Stimulated activated CD8-positive, alpha-beta memory T cell treated with anti-CD3 and anti-CD28 coated beads, Interleukin-15, amount 100 ng/mL, for 1 hour (primary cell): ENCODE measurements at places on chromosomes 7 and 10.

DNA sequence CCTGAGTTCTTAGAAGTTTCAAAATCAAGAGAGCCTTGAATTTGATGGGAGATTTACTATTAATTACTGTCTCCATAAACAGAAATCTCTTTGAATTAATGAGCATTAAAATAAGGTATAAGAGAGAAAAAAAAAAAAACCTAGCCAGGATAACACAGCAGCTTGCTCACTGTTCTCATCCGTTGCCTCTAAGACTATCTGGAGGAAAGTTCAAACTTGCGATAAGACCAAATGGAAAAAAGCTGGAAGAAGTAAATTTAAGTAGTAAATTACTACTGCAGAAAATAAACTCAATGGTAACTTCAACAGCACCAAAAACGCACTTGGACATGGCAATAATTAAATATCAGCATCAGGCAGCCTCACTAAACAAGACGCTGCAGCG lies 36.7 kb downstream of the GNA12 start:
- DNase-seq = no peak

DNA sequence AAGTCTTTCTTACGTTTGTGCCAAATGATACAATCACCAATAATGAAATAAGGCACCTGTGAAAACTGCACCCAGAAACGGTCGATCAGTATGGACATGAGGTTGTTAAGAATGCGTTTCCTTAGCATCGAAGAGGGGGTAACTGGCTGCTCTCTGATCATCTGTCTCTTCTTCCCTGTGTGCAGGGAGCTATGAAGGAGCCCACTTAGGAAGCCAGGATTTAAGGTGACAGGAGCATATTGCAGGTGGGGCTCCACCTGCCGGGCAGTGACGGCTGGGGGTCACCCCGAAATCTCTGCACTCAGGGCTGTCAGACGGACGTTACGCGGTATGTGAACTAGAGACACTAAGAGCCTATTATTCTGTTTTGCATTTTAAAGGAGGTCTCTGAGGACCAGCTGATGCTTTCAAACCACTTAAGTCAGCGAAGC lies 64.5 kb downstream of the CARD11 start:
- DNase-seq = no peak

DNA sequence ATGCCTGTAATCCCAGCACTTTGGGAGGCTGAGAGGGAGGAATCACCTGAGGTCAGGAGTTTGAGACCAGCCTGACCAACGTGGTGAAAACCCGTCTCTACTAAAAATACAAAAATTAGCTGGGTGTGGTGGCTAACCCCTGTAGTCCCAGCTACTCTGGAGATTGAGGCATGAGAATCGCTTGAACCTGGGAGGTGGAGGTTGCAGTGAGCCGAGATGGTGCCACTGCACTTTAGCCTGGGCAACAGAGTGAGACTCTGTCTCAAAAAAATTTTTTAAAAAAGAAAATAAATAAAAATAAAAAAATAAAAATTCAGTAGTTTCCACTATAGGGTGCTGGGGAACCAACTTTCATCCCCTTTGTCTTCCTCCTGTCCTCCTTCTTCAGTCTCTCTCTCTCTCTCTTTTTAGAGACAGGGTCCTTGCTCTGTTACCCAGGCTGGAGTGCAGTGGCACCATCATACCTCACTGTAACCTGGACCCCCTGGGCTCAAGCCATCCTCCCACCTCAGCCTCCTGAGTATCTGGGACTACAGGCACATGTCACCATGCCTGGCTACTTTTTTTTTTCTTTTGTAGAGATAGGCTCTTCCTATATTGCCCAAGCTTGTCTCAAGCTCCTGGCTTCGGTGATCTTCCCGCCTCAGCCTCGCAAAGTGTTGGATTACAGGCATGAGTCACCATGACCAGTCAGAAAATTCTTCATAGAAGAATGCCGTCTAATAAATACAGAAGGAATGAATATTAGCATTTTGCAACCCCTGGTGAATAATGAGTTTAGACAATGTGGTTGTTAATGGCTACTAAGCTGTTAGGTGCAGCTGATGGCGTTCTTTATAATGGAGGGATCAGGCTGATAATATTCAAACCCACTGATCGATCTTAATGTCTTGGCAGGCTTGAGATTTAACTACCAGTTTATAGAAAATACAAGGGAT lies 20.6 kb downstream of the RBM20 start:
- DNase-seq = no peak

DNA sequence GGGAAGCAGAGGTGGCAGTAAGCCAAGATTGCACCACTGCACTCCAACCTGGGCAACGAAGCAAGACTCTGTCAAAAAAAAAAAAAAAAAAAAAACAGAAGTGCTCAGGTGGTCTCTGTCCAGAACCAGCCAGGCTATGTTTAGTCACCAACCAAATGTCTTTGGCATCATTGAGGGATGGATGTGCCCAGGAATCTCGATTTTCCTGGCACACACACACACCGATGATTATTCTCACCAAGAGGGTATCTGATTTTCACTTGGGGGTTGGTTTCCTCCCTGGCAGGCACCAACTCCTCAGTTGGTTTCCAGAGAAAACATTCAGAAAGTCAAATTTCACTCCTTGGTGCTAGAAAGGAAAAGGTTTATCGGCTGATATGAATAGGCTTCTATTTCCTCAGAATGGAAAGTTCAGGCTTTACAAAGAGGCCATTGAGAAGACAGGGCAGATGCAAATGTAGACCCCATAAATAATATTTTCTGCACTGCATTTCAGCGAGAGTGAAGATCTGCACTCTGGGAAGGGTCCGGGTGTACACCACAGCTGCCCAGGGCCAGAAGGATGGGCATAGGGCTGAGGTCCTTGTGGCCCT lies 154.8 kb downstream of the TNS3 start:
- DNase-seq = no peak

DNA sequence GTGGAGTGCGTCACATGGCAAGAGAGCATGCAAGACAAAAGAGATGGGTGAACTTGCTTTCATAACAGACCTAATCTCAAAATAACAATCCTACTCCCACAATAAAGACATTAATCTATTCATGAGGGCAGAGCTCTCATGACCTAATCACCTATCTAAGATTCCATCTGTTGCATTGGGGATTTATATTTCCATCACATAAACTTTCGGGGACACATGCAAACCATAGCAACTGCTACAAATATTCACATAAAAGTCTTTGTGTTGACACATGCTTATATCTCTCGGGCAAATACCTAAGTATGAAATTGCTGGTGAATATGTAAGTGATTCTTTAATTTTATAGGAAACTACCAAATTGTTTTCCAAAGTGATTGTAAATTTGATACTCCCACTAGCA lies 16.0 kb upstream of the PNLIPRP1 start:
- no peak for DNase-seq

DNA sequence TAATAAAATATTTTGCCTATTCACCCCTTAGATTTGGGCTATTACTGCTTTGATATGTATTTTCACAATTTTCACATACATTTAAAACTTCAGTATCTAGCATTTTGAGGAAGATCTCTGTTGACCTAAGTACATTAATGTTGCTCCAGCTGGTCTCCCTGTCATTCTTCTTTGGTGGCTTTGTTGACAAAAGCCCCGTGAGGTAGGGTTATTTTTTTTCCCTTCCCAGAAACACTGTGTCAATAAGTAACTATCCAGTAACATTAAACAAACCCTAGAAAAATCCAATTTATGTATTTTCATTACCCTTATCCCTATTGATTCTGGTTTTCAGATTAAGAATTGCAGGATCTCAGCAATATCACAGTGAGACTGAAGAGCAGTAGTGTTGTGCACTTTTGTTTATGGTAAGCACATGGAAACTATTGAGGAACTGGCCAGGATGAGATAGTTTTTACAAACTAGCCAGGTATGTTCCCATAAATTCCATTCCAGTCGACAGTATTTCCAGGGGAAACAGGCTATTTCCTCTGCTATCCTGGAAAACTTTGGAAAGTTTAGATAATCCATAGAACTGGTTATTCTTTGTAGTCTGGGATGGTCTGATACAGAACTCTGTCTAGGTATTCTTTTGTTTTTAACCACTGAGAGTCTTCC lies 198.2 kb downstream of the PON1 start:
- DNase-seq = no peak

- DNase-seq = no peak
Observed at GRCh38 chr10:60425392-60426110, 35.9 kb upstream of the ANK3 start.

DNA sequence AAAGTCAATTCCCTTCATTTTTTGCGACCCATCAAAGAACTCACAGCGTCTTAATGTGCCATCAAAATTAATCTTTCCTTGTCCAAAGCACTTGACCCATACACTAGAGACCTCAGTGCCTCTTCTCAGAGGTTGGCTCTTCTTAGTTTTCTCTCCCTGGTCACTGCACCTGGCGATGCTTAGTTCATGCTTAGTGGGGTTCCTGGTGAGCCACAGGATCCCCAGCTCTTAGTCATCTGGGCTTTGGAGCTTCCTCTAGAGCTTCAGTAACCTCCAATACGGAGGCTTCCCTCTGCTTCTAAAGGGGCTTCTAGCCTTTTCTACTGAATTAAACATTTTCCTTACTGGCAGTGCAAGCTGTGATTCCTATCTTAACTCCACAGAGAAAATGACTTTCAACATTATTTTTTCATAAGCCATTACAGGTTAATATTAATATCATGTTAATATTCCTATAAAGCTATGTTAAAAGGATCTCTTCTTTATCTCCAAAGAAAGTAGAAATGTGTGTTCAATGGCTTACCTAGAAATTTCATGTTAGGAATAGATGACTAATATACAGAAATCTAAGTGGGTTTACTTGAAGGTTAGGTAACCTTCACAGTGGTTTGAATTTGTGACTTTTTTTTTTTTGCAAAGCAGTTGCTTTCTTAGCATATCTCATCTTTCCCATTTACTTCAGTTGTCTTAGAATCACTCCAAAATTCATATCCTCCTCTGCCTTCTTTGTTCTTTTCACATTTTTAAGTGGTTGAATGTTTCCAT lies 295.2 kb downstream of the CAMK1D start:
- DNase-seq = no peak

- no peak for DNase-seq
Observed at GRCh38 chr10:87771871-87772500, 46.0 kb downstream of the ATAD1 start.

GRCh38 chr7:8064828-8065227 lies 96.2 kb downstream of the GLCCI1 start:
- no peak for DNase-seq

GRCh38 chr7:20199015-20199737 lies 18.0 kb downstream of the MACC1 start:
- no peak for DNase-seq

GRCh38 chr7:37027104-37027503 lies 302.8 kb upstream of the AOAH start:
- no peak for DNase-seq

DNA sequence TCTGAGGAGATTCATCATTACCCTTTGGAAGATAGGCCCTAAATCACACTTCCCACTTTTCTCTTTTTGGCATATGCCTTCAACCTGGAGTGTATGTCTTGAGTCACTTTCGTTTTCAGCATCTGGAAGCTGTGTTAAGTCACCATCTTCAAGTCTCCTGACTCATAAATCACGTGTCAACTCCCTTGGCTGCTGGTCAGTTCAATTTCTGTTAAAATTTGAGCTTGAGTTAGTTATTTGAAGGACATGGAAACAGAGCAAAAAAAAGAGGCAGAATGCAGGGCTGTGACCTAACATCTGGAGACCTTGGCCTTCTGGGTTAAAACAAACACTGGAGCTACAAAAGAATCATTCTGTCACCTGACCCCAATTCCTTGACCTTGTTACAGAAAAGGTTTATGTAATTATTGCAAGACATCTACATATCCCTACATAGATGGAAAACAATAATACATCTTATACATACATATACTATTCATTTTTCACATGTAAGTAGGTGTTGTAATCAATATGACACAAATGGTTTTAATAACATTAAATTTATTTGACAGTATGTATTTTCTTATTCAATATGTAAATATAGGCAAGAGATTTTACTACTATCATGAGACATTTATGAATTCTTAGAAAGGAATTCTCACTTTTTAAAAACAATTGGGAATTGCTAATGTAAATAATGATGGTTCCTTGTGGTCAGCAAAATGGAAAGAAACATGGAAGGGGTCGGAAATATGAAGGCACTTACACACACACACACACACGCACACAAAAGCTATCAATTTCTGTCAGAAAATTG lies 169.7 kb upstream of the PHYHIPL start:
- no peak for DNase-seq

DNA sequence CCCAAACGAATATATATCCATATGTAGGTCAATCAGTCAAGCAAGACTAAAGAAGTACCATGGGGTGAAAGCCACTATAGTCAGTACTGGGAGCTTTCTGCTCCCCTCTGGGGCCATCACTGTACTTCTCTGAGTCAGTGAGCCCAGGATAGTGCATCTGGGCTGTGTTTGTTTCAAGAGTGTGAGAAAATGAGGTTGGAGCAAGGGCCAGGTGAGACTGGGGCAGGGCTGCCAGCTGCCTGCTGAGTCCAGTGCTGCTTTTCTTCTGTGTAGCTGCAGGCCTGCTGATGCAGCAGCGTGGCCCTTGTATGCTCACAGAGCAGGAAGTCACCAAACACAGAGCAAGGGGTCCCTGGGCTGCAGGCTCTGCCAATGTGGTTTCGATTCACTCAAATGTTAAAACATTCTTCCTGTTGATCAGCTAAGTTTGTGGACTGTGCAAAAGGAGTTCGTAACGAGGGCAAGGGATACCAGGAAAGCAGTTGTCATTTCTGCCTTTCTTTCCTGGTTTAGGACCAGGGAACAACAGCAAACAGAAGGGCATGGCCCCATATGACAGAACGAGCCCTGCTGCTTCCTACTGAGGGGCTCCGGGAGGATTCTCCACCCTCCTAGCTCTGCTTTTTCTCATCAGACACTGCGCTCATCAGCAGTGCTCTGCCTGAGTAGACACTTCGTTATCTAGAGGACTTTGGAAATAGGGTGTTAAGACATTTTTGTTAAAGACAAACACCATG lies 65.4 kb upstream of the TNS3 start:
- no peak for DNase-seq

- no peak for DNase-seq
Observed at GRCh38 chr10:873020-873419, 58.5 kb downstream of the LARP4B start.

- no peak for DNase-seq
Observed at GRCh38 chr10:101038484-101038883, 7.5 kb downstream of the SFXN3 start.

GRCh38 chr7:115346685-115347084 lies 424.8 kb downstream of the MDFIC start:
- DNase-seq = no peak

GRCh38 chr10:89657302-89657701 lies 12.3 kb upstream of the PANK1 start:
- no peak for DNase-seq

GRCh38 chr7:87427288-87427687 lies 48.2 kb downstream of the ABCB4 start:
- no peak for DNase-seq

DNA sequence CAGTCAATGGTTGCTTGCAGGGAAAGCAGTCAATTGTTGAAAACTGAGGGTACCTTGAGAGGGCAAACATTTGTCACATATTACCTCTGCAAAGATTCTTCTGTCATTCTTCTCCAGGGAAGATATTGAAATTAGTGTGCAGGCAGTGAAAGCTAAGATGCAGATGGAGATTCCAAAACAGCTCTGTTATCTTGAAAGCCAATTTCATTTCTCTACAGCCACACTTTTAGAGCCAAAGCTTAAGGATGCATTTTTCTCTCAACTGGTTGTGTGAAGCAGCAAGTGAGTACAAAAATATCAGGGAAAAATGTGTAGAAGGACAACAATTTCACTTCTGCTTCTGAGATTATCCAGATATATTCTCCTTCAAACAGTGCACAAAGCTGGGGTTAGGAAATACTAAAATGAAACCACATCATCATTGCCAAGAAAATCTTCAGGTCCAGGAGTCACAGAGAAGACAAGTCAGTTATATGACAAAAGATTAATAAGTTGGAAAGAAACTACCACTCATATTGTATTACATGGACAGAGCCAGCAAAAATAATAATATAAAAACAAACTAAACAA lies 16.3 kb downstream of the SGMS1 start:
- no peak for DNase-seq

GRCh38 chr7:114269714-114270113 lies 144.9 kb upstream of the FOXP2 start:
- DNase-seq = no peak
